ENCODE measurements at places on chromosomes 2 and 18. TPM values are rescaled to one million over a fixed set of nuclear protein-coding genes. Genes with fewer than 3 reads are reported as not detected.

GRCh38 chr2:152339556-152340286 lies 4.7 kb downstream of the FMNL2 start:
- no peak for DNase-seq

DNA sequence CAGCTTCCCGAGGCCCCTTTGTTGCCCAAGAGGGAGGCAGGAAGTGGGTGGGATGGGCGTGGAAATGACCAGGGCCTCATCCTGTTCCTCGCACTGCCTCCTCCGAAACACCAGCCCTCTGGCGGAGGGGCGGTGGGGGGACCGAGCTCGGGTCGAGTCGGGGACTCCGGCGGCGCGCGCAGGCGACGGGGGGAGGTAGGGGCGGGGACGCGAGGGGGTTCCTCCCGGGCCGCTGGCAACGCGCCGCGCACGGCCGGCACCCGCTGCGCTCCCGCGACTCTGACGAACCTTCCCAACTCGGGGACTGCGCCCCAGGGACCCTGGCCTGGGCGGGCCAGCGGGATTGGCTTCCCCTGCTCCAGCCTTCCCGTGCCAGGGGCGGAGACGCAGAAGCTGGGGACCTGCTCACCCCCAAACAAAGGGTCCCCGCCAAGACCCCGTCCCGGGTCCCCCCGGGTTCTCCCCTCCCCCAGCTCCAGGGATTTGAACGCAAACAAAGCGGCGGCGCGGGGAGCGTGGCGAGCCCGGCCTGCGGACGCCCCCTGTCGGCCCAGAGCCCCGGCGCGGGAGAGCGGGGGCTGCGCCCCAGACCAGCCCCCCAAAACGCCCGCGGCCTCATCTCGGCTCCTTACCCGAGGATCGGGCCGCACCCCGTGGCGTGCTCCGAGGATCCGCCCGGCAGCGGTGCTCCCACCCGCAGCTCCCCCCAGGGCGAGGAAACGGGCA lies 1.2 kb downstream of the SEMA4C start:
- peak; percentile 89 for DNase-seq

DNA sequence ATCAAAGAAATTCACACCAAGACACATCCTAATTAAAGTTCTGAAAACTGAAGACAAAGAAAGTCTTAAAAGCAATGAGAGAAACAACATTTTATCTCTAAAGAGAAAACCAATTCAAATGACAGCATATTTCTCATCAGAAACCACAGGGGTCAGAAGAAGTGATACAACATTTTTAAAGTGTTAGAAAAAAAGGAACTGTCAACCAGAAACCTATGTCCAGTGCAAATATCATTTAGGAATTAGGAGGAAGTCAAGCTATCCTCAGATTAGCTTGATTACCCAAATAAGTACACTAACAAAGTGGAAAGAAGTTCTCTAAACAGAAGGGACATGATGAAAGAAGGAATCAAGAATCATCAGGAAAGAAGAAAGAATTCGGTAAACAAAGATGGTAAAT lies 59.5 kb upstream of the BCL2L11 start:
- no peak for DNase-seq

The MATN3 gene
- total RNA-seq: 13.4 TPM

The TMEM163 gene
- total RNA-seq: 0.43 TPM

The TEKT4 gene
- not detected for total RNA-seq

Measured in A172 (cell line).